ENCODE measurements at places on chromosomes 12 and 14. TPM values are rescaled to one million over a fixed set of nuclear protein-coding genes. Genes with fewer than 3 reads are reported as not detected.

NPFF gene
- not detected for total RNA-seq

FOXG1 gene
- total RNA-seq, result 0.11 TPM

TRPV4 gene
- total RNA-seq, result 15.0 TPM

ADAM21 gene
- not detected for total RNA-seq

CLEC4C gene
- not detected for total RNA-seq

RTN1 gene
- 5.5 TPM for total RNA-seq

ARHGAP9 gene
- total RNA-seq, result 1.3 TPM

VRTN gene
- 108 TPM for total RNA-seq

KDM2B gene
- 110 TPM for total RNA-seq

GUCY2C gene
- total RNA-seq, result 0.54 TPM

TAS2R42 gene
- not detected for total RNA-seq

PRIMA1 gene
- total RNA-seq, result 11.1 TPM

CCNB1IP1 gene
- total RNA-seq, result 97.3 TPM

CD163L1 gene
- total RNA-seq, result 0.44 TPM

NYNRIN gene
- 19.7 TPM for total RNA-seq

- DNase-seq, result no peak
Observed at GRCh38 chr12:23534196-23534595, 415.3 kb downstream of the SOX5 start.

DNA sequence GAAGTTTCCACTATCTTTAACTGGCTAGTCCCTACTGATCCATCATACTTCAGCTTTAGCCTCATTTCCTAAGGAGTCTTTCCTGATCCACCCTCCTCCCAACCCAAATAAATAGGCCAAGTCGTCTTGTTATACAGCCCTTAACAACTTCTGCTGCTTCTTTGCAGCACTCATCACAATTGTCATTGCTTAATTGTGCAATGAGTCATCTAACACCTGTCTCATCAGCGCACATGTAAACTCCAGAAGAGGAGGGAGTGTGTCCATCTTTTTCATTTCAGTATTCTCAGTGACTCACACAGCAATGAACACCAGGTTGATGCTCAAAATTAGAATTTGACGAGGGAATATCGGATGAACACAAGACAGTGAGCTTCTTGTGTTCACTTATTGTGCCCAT lies 87.3 kb downstream of the SUDS3 start:
- DNase-seq, result no peak

DNA sequence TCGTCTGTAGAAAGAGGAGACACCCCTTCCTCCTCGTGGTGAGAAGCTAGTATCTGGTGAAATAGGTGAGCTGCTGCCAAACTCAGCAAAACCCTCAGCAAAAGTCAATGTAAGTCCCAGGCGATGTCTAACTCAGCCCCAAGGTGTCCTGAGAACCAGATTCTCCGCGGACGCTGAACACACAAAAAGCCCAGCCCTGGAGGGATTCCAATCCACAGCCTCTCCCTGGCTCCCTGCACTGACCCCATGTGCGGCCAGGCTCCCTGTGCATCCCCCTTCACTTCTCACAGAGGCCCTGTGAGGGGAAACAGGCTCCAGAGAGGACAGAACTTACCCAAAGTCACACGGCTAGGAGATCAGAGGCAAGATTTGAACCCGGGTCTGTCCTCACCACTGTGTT lies 81.5 kb downstream of the NINJ2 start:
- no peak for DNase-seq

GRCh38 chr14:34013721-34014060 lies 62.8 kb upstream of the EGLN3 start:
- DNase-seq, result no peak

- DNase-seq, result no peak
Observed at GRCh38 chr12:65948320-65949008, 124.2 kb downstream of the HMGA2 start.

- DNase-seq, result no peak
Observed at GRCh38 chr14:31466554-31466953, 9.2 kb upstream of the DTD2 start.

GRCh38 chr14:36363704-36364103 lies 43.3 kb upstream of the MBIP start:
- DNase-seq, result no peak

DNA sequence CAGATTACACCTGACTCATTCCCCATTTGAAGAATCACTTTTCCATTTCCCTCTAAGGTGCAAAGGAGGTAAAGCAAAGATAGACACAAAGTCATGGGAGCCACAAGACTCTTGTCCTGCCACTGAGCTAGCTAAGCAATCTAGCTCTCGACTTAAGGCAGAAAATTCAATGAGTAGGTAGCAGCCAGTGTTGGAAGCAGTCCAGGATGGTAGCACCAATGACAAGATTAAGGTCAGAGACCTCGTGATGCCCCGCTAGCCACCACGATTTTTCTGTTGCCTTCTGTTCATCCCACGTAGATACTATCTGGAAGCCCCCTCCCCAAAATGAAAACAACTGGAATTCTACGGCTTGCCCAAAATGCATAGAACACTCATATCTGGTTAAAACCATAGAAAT lies 1.4 kb downstream of the VAMP1 start:
- DNase-seq, result no peak

- no peak for DNase-seq
Observed at GRCh38 chr12:5085896-5086295, 42.2 kb downstream of the KCNA5 start.

- DNase-seq, result no peak
Observed at GRCh38 chr12:63949902-63950301, 105.4 kb downstream of the SRGAP1 start.

- peak; percentile 86 for DNase-seq
Observed at GRCh38 chr12:11553871-11554533, 95.5 kb upstream of the ETV6 start.

GRCh38 chr14:70567791-70568190 lies 32.7 kb downstream of the MED6 start:
- DNase-seq, result peak; percentile 82

DNA sequence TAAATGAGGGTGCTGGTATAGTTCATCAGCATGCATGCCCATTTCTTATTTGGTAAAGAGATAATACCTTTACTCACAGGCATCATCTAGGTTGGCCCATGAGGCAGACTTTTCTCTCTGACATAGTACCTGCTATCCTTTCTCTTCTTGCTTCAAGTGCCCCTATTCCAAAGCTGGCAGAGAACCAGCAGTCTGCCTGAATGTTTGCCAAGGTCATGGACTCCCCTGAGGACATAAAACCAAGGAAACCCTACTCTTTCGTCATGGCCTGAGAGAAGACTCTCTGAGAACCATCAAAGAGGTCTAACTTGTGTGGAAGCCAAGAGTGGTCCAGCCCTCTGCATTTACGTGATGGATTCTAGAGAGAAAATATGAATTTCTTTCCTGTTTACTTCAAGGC lies 11.9 kb downstream of the PPP1R36 start:
- DNase-seq, result no peak

GRCh38 chr12:65585648-65586602 lies 238.4 kb upstream of the HMGA2 start:
- no peak for DNase-seq

DNA sequence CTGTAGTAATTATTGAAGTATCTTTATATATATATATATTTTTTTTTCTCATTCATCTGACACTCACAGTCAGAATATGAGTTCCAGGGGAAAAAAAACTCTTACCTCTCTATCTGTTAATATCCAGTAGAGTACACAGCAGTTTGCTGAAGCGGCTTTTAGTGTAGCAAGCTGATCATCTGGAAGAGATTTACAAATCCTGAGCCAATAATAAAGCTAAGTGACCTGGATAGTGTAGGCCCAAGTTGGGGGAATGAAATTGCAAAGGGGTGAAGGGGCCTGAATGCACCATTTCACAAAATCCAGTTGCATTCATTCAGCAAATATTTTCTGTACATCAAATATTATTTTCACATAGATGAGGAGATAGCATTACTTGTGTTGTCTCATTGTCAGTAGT lies 234.6 kb upstream of the FLRT2 start:
- no peak for DNase-seq

DNA sequence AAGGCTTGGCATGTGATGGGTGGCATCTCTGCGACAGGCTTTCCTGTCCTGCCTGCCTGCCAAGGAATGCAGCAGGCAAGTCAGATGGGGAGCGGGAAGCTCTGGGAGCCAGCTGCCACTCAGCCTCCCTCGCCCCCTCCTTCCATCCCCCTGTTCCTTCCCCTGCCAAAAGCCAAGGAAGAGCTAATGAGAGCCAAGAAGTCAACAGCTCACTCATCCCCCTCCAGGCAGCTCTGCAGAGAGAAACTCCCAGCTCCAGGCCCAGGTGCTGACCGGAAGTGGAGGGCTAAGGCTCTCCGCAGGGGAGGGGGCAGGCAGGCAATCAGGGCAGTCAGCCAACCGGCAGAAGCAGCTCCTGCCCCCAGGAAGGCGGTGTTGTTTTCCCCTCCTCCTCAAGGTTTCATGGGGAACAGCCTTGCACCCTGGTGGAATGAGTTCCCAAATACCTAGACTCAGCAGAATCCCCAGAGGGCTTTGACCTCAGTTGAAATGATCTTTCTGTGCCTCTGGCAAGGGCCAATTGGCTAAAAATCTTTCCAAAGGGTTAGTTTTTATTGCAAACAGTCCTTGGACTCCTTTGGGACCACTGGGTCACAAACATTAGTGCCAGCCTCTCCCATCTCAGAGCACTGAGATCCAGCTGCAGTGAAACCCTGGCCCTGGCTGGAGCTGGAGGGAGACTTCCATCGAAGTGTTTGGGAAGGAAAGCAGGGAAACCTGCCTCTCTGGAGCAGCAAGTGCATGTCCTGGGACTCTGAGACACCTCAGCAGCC lies 349.1 kb downstream of the DPF3 start:
- DNase-seq, result peak; percentile 91

- no peak for DNase-seq
Observed at GRCh38 chr14:91269076-91269991, 24.8 kb upstream of the GPR68 start.

DNA sequence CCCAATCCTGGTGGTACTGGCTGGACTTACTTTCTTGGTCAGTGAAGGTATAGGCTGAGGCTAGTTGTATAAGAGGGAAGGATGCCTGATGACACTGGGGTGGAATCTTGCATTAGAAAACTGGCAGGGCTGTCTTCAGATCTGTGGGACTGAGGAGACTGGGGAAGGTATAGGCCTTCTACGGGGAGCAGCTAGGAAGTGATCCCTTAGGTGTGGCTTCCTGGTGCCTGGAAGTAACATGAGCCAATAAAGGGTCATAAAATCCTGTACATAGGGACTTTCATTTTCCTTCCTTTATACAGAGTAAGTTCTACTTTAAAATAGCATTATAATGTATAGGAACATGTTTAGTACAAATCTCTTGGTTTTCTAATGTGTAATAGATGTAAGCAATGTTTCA lies 716.8 kb downstream of the LRFN5 start:
- no peak for DNase-seq

DNA sequence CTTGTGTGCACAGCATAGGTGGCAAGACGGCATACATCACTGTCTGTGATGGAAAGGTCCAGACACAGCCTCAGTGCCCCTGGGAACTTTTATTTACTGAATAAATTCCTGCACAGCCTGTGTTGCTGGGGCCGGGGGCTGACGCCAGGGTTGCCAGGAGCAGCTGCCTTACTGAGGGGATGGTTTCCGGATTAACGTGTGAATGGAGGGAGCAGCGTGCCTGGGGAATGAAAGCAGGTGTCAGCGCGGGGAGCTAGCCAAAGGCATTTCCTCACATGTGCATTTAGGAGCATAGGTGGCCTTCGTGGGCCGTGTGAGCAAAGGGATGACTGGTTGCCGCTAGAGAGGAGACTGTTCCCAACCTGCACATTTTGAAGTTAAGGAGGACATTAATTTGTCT lies 41.6 kb downstream of the SFSWAP start:
- peak; percentile 60 for DNase-seq

DNA sequence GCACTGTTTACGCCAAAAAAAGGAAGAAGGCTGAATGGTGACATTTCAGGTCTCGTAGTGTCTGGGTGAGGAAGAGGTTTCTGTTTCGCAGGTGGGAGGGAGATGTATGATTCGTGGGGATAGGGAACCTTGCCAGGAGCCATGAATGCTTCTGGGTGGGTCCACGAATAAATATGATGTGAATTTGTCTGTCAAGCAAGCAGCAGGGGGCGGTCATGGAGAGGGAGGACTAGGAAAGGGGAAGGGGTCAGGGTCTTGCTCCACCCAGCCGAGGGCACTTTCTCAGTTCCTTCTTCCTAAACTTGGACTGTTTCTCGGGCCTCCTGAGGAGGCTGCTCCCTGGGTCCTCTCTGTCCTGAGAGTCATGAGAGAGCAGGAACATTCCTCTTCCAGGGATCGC lies 72.5 kb downstream of the LGMN start:
- no peak for DNase-seq

GRCh38 chr14:35292770-35293561 lies 784 bp downstream of the PSMA6 start:
- DNase-seq, result no peak

GRCh38 chr12:27208414-27208750 lies 35.7 kb upstream of the STK38L start:
- no peak for DNase-seq

GRCh38 chr12:3355378-3355900 lies 135.6 kb upstream of the PRMT8 start:
- no peak for DNase-seq

- DNase-seq, result no peak
Observed at GRCh38 chr14:34368971-34369647, 92.9 kb downstream of the SPTSSA start.

DNA sequence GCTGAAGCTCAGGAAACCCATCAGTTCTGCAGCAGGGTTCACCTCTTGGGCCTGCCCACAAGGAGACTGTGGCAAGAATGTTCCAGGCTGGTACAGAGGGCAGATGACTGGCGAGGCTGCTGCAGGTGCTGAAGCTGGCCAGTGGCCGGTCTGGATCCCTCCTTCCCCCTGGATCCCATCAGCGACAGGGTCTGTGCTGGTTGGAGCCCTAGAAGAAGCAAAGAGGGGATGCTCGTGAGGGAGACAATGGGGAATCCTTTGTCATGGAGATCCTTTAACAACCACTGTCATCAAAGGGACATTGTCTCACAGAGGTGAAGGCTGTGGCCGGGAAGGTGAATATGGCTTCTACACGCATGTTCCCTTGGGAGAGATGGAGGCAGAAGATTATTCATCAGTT lies 211.4 kb upstream of the TMEM132C start:
- peak; percentile 78 for DNase-seq

DNA sequence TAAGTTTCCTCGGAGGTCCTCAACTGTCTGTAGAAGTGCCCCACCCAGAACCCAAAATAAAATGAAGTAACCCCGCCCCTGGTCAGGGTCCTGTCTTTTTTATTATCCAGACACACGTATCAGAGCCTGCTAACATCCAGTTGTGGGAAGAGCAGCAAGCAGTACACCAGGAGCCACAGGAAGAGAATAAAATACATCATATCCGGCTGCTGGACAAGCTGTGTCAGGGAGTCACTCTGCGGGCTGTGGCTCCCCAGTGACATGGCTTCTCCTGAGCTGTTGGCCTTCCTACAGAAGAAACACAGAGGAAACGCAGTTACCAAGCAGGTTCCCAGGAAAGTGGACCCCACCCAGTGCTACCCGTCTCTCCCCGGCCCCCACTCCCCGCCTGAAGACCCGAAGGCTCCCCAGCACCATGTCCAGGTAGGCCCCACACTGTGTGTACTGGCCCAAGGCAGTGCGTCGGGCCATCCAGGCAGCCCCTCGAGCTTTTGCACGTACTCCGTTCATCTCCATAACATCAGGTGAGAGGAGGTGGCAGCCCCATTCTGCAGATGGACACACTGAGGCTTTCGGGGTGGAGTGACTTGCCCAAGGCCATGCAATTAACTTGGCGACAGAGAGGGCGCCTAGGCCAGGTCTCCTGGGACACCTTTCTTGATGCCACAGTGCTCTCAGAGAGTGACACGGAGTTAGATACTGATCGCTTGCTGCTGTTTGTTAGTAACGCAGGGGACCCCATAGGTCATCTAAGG lies 34.3 kb upstream of the DICER1 start:
- peak; percentile 10 for DNase-seq
